ENCODE measurements at places on chromosomes 12 and 14.

DNA sequence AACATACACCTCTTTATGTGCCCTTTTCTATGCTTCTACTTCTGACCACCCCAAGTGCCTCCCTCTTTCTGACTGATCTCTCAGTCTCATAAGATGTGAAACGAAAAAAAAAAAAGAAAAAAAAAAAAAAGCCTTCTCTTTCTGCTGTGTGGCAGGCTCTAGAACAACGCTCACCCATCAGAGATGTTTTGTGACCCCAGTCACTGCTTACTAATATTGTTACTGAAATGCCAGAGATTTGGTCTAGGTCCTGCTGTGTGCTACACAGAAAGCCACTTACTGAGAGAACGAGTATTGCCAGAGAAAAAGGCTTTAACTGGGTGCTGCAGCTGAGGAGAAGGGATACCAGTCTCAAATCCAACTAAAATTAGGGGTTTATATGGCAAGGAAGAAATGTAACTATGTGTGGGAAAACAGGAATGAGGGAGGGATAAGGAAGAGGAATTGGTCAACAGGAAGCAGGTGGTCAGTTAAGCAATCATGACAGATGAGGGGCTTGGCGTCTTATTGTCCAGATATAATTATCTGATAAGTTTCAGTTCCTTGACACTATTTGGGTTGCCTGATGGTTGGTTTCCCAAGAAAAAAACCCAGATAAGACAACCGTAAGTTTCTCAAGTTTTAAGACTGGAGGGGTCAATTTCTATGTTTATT, 149.0 kb downstream of the NAV3 start:
- DNase-seq, result no peak

DNA sequence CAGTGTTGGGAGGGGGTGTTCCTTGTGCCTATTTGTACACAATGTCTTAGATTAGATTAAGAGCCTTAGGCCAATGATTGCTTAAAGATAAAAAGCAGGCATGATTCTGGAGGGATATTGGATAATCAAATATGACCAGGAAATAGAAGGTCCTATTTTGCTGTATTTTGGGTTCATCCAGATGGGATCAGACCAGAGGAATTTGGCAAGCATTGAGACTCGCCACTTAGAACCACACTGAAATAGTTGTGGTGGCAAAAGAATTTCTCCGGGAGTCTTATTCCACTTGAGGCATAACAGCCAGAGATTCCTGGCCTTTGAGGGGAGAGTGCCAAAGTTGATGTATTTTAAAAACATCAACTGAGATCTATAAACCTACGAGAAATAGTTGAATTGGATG, 327.2 kb downstream of the RAD51B start:
- no peak for DNase-seq

DNA sequence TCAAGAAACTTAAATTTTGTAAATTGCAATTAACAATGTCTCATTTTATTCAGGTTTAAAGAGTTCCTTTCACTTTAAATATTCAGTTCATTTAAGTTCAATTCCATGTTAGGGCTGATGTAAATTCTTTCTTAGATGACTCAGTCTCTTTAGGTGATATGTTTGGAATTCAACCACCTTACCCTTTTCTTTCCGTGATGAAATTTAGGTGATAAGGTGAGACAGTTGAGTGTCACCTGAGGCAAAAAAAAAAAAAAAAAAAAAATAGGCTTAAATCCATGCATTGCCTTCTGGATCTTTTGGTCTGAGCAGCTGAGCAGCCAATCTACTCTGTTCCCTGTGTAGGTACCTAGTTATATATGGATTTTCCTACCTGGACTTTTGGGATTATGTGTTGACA, 299.5 kb downstream of the DAD1 start:
- DNase-seq, result no peak

DNA sequence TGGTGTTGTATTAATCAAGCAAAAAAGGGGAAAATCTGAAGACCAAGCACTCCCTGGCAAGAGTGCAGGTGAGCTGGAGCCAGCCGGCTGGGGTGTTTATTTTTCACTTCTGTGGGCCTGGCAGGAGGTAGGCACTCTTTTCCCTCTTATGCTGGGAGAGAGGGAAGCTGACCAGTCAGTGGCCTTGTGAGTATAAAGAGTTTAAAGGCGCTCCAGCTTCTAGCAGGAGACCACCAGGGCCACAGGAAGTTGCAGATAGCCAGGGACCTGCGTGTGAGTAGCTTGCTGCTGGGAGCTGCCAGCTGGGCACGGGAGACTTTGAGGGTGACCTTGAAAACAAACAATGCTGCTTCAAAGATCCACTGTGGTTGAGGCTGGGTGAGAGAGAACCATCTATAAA, 217.4 kb upstream of the PWP1 start:
- DNase-seq, result no peak

- no peak for DNase-seq
These were observed 62.0 kb downstream of the SLC25A47 start for GRCh38 chr14:100384819-100385813.

DNA sequence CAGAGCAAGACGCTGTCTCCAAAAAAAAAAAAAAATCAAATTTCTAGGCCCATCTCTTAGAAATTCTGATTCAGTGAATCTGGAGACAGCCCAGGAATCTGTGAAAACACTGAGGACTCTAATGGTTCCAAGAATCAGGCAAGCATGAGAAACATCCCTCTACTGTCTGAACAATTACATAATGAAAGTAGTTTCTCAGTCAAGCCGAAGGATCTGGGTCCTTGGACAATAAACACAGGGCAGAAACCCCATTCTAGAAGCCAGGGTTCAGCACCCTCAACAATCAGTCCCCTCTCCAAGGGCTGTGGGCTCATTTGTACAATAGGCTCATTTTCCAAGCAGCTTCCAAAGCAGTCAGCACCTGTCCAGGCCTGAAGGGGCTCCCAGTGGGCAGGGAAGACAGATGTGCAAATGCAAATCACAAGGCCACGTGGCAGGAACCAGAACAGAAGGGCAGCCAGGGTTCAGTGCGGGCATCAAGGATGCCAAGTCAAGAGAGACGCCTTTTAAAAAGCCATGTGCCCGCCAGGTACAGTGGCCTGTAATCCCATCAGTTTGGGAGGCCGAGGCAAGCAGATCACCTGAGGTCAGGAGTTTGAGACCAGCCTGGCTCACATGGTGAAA, 96.1 kb downstream of the KSR2 start:
- DNase-seq, result no peak

GRCh38 chr12:113228394-113229028, 7.2 kb downstream of the TPCN1 start:
- no peak for DNase-seq

- no peak for DNase-seq
These were observed 186.4 kb downstream of the ANO6 start for GRCh38 chr12:45402288-45402687.

- DNase-seq, result no peak
These were observed 282 bp upstream of the IGFBP6 start for GRCh38 chr12:53097207-53097563.

DNA sequence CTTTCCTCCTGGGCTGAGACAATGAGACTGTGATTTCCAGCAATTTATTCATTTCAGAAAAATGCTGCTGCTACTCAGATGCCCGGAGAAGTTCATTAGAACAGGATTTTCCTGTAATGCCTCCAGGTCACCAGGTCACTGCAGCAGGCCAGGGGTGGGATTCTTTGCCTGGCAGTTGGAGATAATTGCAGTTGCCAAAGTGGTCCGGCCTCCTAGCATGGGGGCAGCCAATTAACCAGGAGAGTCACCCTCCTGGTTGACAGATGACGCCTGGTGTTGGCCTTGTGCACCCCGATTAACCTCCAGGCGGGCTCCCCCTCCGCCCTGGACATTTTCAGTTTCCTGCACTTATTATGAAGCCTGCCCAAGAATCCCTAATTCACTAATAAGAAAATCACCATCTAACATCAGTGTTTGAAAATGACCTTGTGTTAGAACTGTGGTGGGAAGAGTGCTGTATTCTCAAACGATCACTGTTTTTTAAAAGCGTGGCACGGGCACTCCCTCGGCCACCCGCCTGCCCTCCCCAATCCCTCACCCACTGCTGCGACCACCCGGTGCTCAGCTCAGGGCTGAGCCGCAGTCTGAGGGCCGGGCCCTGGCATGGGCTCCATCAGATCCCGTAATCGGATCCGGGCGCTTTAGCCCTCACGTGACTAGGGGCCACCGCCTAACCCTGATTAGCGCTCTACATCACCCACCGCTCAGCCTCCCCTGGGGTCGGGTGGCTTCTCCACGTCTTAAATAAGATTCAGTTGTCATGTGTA, 12.9 kb downstream of the RIMBP2 start:
- DNase-seq, result no peak

- DNase-seq, result no peak
These were observed 11.4 kb downstream of the INF2 start for GRCh38 chr14:104700747-104701217.
